Stimulated activated CD4-positive, alpha-beta T cell treated with anti-CD3 and anti-CD28 coated beads, Interleukin-2, amount 100 ng/mL, for 48 hours (primary cell): ENCODE measurements at places on chromosomes 2 and 18.

DNA sequence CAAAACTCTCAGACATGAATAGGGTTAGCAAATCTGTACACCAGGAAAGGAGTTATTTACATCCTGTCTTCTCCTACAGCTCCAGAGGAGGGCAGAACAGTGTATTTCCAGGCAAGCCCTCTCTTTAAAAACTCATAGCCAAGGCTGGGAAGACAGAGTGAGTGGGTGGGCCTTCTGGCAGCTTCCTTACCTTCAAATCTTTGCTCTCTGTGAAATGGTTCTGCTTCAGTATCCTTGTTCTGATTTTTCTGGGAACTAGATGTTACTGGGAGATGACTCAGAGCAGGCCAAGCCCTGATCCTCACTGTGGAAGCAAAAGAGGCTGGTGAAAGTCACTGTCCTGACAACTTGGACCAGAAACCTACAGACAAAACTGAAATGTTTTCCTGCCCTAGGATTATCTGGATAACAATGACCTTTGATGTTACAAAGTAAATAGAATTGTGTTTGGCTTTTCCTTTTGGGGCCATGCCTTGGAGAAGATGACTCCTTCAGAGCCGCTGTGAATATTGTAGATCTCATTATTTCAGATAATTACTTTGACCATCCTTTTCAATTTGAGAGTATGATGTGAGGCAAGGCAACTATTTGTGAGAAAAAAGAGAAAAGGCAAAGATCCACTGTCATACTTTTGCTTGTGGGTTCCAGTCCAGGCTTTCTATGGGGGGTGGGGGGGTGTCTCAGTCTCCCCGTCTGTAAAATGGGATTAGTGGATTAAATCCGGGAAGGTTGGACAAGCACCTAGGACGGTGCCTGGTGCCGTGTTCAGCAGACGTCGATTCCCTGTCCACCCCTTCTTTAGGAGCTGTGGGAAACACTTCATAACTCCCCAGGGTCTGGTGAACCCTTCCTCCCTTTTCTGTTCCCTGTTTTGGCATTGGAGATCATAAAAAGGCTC, 644 bp upstream of the QPCT start:
- DNase-seq, result no peak

DNA sequence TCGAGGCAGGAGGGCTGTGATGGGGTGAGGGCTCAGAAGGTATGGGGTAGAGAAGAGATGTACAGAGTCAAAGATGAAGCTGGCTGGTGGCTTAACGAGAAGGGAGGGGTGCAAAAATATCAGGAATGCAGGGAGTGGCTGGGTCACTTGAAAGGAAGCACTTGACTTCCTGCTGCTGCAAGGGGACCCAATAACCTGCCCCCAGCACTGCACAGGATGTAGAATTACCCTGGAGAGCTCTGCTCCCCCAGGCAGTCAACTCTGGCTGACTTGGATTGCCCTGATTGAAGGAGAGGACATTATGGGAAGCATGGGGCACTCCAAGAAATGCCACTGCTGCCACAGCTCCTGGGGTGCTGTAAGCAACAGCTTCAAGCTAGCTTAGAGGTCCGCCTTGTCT, 41.8 kb downstream of the CFAP221 start:
- no peak for DNase-seq

- DNase-seq, result peak; percentile 11
Observed at GRCh38 chr2:235390108-235390815, 103.6 kb upstream of the AGAP1 start.

DNA sequence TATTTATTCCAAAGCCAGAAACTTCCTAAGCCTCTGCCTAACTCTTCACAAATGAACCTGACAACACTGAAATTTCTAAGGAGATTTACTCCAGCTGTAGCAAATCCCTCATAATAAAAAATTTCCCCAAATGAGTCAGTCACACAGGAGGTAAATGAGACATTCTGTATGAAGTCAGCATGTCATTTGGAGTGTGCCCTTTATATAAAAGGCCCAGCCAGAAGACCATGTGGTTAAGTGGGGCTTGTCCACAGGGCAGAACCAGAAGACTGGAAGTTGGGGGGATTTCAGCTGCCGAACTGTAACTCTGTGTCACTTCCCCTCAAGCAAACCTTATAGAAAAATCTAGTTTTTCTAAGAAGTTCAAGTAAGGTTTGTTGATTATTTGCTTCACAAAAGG, 30.2 kb downstream of the NRP2 start:
- DNase-seq, result no peak

DNA sequence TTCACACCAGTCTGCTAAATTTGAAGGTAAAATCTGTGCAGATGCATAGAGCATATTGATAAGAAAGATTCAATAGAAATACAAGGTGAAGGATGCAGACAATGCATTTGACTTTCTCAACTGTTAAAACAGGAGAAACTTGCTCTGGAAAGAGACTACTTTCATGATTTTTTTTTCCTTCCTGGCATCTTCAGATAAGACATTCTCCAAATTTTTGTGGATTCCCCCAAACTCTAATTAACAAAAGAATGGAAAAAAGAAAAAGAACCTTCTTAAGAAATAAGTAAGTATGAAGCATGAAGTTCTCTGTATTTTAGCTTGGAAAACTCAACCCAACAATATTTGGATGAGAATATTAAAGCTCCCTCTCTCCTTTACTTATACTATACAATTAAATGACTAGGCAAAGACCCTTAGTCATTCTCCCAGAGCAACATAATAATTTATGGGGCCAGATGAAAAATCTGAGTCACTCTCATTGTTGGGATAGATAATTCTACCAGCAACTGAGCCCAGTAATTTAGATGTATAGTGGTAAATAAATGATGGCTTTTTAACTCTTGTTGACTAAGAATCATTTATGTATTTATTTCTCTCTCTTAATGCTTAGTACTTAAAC, 298.7 kb upstream of the COL3A1 start:
- no peak for DNase-seq

GRCh38 chr18:12645751-12646203, 12.1 kb downstream of the SPIRE1 start:
- DNase-seq, result no peak

DNA sequence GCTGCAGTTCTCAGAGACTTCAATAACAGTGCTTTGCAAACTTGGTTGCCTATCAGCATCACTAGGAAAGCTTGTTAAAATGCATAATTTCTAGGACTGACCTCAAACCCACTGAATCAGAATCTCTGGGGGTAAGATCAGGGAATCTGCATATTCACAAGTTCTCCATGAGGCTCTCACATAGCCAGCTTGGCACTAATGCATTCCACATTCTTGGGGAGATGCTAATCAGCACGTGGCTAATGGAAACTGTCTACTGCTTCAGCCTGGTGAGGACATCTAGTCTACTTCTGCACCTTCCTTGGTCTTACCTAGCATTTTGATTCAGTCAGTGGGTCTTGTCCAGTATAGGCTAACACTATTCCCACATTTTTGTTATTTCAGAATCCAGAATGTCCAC, 56.3 kb downstream of the RBKS start:
- DNase-seq, result no peak

GRCh38 chr2:2664989-2665833, 334.1 kb upstream of the MYT1L start:
- no peak for DNase-seq
